ENCODE measurements at places on chromosomes 6 and 20.

- DNase-seq = no peak
- H3K27ac ChIP-seq = no peak overlapping the region
- no peaks in the 10 kb centered on the region for H3K36me3 ChIP-seq
- H3K4me3 ChIP-seq = no peak overlapping the region
Measured at GRCh38 chr20:63178446-63178820, 37.5 kb downstream of the YTHDF1 start.

GRCh38 chr6:41694815-41695526, 40.4 kb downstream of the TFEB start:
- peaks cover 12% of the 10 kb centered on the region for H3K4me1 ChIP-seq
- H3K4me3 ChIP-seq = no peak overlapping the region
- no peaks in the 10 kb centered on the region for H3K27me3 ChIP-seq
- peak; percentile 43 for DNase-seq
- H3K36me3 ChIP-seq = no peaks in the 10 kb centered on the region

GRCh38 chr20:46207793-46208192, 89.7 kb downstream of the CD40 start:
- no peaks in the 10 kb centered on the region for H3K4me1 ChIP-seq
- H3K36me3 ChIP-seq = no peaks in the 10 kb centered on the region
- no peak overlapping the region for H3K4me3 ChIP-seq
- no peak overlapping the region for H3K27ac ChIP-seq
- H3K27me3 ChIP-seq = peaks cover 57% of the 10 kb centered on the region

GRCh38 chr20:45946149-45946970, 11.9 kb downstream of the PCIF1 start:
- H3K27me3 ChIP-seq = no peaks in the 10 kb centered on the region
- peaks cover 84% of the 10 kb centered on the region for H3K36me3 ChIP-seq
- no peak for DNase-seq

- no peaks in the 10 kb centered on the region for H3K4me1 ChIP-seq
- H3K27ac ChIP-seq = no peak overlapping the region
- no peak overlapping the region for H3K4me3 ChIP-seq
- no peaks in the 10 kb centered on the region for H3K36me3 ChIP-seq
Measured at GRCh38 chr6:84042603-84043002, 9.0 kb downstream of the MRAP2 start.

DNA sequence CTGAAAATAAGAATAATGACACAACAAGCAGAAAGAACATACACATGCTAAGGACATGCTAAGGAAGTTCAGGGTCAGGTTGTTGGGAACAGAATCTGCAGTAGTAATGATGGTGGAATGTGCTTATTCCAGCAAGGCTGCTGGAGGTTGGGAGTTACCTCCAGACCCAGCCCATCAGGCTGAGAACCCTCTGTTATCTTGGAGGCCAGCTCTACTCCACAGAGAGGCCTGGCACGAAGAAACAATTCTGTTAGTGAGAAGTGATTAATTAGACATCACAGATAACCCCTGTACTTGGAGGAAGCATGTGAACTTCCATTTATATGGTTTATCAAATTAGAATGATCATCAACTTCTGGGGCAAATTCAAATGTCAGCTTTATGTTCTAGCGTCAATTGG, 22.1 kb upstream of the ARHGAP18 start:
- no peak overlapping the region for H3K27ac ChIP-seq
- H3K4me1 ChIP-seq = no peaks in the 10 kb centered on the region
- H3K4me3 ChIP-seq = no peak overlapping the region
- no peaks in the 10 kb centered on the region for H3K27me3 ChIP-seq
- DNase-seq = no peak
- no peaks in the 10 kb centered on the region for H3K36me3 ChIP-seq

DNA sequence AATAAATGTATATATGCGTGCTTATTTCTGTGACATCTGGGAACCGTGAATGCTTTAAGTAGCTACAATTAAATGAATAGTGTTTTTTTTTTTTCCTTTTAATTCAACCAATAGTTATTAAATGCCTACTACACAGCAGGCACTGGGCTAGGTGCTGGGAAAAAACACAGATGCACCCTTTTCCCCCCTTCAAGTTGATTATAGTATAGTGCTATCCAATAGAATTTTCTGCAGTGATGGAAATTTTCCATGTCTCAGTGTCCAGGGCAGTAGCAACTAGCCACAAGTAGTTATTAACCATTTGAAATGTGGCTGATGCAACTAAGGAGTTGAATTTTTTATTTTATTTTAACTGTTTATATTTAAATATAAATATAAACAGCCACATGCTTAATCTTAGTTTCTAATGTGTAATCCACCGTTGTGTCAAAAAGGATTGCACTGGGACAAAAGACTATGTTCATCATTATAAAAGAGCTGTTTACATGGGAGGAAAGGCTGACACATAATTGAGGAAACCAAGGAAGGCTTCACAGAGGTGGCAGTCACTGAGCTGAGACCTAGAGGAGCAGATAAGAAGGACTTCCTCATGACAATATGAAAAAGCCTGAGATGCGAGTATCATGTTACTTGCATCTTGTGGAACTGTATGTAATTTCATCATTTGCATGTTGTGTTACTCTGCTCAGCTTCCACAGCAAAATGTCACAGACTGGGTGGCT, 261.2 kb upstream of the PLCB4 start:
- H3K27ac ChIP-seq = no peak overlapping the region
- no peaks in the 10 kb centered on the region for H3K27me3 ChIP-seq
- no peaks in the 10 kb centered on the region for H3K4me1 ChIP-seq
- no peak for DNase-seq
- no peaks in the 10 kb centered on the region for H3K36me3 ChIP-seq

DNA sequence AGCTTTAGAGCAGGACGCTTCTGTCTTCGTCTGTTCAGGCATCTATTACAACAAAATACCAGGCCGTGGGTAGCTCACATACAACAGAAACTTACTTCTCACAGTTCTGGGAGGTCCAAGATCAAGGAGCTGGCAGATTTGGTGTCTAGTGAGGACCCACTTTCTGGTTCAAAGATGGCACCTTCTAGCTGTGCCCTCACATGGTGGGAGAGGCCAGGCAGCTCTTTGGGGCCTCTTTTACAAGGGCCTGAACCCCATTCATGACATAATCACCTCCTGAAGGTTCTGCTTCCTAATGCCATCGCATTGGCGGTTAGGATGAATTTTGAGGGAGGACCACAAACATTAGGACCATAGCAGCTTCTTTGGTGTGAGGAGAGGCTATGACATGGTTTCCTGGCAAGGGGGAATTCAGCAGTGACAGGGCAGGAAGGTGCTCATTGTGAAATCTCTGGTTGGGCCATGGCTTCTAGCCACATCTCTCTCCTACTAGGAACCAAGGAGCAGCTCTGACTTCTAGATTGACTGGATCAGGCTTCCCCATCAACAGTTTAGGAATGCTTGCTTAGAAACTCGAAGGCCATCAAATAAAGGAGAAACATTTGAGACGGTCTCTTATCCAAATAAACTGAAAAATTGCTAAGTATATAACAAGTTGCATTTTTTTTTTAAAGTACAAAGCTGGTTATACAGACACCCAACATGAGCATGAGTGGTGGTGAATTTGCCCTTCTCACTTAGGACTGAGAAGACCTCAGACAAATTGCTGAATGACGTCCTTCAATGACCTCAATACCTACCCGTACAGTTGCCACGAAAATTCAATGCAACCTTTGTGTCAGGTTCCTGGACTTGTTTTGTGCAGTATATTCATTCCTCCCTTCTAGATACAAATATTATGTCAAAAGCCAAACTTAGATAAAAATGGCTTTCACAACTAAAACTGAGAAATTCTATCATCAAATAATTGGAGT, 140.7 kb downstream of the ZDHHC14 start:
- H3K4me1 ChIP-seq = peaks cover 3% of the 10 kb centered on the region
- no peaks in the 10 kb centered on the region for H3K27me3 ChIP-seq
- no peak overlapping the region for H3K27ac ChIP-seq
- H3K4me3 ChIP-seq = no peak overlapping the region
- DNase-seq = no peak
- H3K36me3 ChIP-seq = no peaks in the 10 kb centered on the region

GRCh38 chr6:168136001-168136400, 57.0 kb upstream of the FRMD1 start:
- peaks cover 2% of the 10 kb centered on the region for H3K4me1 ChIP-seq
- no peak overlapping the region for H3K27ac ChIP-seq
- H3K4me3 ChIP-seq = no peak overlapping the region
- H3K36me3 ChIP-seq = no peaks in the 10 kb centered on the region
- H3K27me3 ChIP-seq = peaks cover 1% of the 10 kb centered on the region
- no peak for DNase-seq

GRCh38 chr6:25193460-25194171, 85.6 kb upstream of the CARMIL1 start:
- H3K27me3 ChIP-seq = no peaks in the 10 kb centered on the region
- DNase-seq = peak; percentile 95
- no peaks in the 10 kb centered on the region for H3K36me3 ChIP-seq
- H3K27ac ChIP-seq = peak overlapping the region; percentile 92
- peaks cover 8% of the 10 kb centered on the region for H3K4me1 ChIP-seq

DNA sequence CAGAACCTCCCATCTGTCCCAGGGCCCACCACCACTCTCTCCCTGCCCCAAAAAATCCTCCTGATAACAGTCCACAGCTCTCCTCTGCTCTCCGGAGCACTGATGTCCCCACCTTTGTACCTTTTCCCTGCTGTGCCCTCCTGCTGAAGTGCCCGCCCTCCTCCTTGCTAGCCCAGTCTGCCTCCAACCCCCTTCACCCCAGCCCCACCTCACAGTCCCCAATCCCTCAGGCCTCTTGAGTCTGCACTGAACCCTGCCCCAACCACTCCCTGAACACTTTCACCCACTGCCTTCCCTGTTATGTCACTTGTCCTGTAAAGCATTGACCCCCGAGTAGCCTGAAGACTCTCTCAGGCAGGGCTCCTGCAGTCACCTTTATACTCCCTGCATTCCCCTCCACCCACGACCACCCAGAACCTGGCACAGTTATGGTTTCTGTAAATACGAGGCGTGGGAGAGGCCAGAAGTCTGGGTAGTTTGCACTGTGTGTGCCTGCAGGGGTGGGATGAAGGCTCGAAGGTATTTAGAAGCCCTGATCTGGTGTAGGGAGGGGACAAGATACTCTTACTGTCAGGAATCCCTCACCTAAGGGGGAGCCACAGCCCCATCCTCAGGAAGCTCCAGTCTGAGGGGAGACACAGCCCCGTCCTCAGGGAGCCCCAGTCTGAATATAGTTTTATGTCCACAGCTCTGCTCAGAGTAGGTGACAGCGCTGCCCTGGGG, 5.4 kb downstream of the GLP1R start:
- no peaks in the 10 kb centered on the region for H3K36me3 ChIP-seq
- DNase-seq = no peak
- no peak overlapping the region for H3K4me3 ChIP-seq

DNA sequence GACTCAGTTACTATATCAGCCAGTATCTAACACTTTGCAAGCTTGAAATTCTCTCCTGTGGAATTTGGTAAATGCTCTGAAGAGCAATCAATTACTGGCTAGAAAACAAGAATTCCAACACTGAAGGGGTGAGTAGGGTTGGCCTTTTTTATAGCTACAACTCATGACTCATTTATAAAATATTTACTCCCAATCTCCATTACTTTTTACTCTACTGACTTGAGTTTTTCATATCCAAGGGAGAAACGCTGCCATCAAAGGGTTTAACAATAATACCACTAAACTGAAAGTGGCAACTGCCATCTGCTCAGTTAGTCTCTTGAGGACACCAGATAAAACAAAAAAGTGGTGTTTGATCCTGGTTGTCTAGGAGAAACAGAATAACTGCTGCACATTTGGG, 203.1 kb downstream of the UBE3D start:
- H3K27me3 ChIP-seq = no peaks in the 10 kb centered on the region
- no peak overlapping the region for H3K27ac ChIP-seq
- no peaks in the 10 kb centered on the region for H3K36me3 ChIP-seq

DNA sequence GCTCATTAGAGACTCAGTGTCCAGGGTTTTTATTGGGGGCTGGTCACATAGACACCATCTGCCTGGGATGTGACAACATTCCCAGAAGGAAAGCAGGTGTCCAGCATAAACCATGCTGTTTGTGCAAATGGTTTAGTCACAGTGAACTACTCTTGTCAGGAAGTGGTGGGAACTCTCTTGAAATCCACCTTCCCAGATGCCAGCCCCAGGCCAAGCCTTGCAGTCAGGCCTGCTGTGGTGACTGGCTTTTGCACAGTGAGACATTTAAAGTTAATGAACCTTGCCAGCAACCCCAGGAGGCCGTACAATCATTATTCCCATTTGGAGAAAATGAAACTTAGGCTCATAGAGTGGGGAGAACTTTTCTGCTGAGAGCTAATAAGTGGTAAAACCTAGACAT, 242.5 kb upstream of the KCNG1 start:
- no peaks in the 10 kb centered on the region for H3K36me3 ChIP-seq
- H3K27me3 ChIP-seq = peaks cover 25% of the 10 kb centered on the region
- no peak overlapping the region for H3K27ac ChIP-seq
- no peak overlapping the region for H3K4me3 ChIP-seq

DNA sequence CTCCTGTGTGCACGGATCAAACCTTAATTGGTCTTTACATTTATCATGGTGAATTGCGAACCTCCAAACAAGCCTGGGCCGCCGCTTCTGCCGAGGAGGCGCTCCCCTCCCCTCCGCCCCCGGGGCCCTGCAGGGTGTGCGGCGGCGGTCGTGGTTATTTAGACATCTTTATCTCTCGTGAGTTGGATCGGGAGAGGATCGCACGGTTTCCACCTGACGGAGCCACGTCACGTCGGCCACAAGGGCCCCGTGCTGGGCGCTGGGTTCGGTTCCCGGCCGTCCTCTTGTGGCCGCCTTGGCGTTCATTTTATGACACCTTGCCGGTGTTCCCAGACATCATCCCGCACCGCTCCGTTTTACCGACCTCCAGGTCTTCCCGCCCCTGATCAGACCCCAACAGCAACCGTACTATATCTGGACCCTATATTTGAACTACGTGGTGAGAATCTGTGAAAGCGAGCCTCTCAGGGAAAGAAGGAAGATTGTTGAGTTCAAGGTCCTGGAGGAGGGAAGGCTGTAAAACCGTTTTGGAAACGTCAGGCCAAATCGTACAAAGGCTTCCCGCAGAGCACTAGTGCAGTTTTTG, 1.3 kb upstream of the CNR1 start:
- peaks cover 2% of the 10 kb centered on the region for H3K4me1 ChIP-seq
- no peak overlapping the region for H3K4me3 ChIP-seq
- no peak for DNase-seq

DNA sequence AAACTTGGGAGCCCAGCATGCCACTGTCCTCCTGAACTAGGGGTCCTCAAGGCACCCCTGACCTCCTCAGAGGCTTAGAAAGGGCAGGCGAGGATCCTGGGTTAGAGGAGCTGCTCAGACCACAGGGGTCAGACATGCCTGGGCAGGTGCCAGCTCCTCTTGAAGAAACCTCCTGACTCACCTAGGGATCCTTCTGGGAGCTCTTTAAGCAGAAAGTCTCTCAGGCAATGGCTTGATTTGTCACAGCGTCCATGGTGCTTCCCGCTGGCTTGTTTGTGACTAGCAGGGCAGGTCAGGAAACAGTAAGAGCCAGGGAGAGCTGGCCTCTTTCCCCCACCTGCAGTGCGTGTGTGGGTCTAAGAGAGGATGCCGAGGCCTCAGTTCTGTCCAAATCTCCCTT, 174.5 kb upstream of the SNX9 start:
- no peaks in the 10 kb centered on the region for H3K27me3 ChIP-seq
- H3K4me1 ChIP-seq = no peaks in the 10 kb centered on the region
- H3K27ac ChIP-seq = no peak overlapping the region

- H3K36me3 ChIP-seq = no peaks in the 10 kb centered on the region
- peaks cover 2% of the 10 kb centered on the region for H3K4me1 ChIP-seq
- peak; percentile 23 for DNase-seq
- H3K27ac ChIP-seq = no peak overlapping the region
Measured at GRCh38 chr6:23526526-23526925, 599.5 kb upstream of the NRSN1 start.
